ENCODE measurements at places on chromosomes 16 and 17. TPM values are rescaled to one million over a fixed set of nuclear protein-coding genes. Genes with fewer than 3 reads are reported as not detected.

The PIMREG gene
- 3.2 TPM for total RNA-seq

The TBX6 gene
- total RNA-seq, result 2.7 TPM

The PRR35 gene
- not detected for total RNA-seq

DNA sequence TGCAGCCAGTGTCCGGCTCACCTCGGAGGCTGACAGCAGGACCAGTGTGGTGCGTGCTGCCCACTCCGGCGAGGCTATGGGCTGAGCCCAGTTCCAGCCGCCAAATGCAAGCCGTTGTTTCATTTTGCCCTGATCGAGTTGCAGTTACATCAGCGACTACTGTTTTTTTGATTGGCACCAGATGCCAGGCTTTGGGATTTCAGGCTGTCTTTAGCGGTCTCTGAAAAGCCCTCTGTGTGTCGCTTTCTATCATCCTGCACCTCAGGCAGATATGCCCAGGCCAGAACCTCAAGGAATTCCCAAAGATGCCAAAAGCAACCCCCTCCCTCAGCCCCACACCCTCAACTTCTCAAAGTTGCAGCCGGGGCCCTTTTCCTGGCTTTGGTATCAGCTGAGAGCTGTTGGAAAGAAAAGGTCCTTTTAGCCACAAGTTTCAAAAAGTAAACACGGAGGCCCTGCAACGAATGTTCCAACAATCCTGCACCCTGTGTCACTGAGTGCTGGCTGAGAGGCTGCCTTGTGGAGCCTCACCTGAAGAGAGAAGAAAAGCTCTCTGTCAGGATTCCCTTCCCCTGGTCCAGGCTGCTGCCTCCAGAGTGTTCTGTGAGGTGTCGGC is 58.9 kb downstream of the WWP2 start:
- no peak for DNase-seq

- no peak for DNase-seq
Observed at GRCh38 chr17:33696102-33696501, 403.0 kb upstream of the ASIC2 start.

DNA sequence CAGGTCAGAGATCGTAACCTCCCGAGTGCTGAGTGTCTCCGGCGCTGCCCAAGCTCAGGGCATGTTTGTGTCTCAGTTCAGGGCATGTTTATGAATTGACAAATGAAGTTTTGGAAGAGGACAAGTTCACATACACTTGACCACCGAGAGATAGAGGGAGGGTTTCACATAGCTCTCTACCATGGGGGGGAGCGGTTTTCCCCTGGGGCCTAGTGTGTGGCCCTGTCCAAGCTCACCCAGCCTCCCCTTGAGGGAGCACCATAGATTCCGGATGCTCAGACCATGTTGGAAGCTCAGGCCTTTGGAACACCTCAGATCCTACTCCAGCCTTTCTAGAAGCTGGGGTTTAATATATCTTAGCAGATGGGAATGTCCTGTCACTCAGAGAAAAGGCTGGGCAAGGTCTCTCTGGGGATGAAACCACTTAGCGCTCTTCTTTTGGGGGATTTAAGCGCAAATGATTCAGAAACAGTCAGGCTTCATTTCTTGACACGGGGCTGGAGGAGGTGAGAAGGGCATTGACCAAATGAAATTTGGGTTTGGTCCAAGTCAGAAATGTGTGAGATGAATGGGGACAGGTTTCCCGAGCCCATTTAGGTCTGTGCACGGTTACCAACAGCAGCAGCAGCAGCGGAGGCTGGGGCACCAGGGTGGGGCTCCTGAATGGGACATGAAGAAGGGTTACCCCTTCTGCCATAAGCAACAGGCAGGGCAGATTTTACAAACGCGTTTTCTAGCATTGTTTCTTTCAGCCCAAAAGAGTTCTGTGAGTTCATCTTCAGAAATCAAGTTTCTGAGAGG is 96.6 kb downstream of the METRNL start:
- DNase-seq, result no peak

DNA sequence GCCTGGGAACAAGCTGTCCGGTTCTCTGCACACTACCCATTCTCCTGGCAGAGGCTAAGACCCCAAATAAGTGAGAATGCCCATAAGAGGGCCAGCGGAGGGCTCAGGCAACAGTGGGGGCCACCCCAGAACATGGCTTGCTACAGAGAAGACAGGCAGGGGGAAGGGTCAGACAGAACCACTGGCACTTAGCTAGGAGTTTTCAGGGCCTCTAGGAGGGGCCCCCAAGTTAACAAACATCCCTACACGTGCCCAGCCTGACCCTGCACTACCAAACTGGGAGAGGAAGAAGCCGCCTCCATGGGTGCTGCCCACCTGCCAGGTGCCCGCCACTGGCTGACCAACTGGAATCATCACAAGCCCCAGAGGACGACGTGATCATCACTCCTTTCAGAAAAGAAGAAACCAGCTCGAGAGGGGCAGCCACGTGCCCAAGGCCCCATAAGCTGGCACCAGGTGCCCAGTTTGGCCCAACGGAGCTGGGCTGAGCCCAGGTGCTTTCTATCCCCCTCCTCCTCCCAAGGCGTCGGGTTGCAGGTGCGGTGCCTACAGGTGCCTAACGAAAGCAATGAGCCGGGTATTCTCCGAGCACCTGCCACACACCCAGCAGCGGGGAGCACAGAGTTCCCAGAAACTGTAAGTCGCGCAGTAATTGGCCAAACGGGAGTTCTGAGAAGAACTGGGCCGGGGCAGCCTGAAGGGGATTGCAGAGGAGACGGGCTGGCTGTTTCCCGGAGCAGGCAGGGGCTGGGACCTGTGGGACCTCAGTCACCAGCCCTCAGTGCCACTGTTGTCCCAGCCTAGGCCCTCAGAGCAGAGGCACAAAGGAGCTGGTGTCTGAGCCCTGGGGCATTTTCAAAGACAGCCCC is 13.2 kb downstream of the RPH3AL start:
- DNase-seq, result peak; percentile 59

DNA sequence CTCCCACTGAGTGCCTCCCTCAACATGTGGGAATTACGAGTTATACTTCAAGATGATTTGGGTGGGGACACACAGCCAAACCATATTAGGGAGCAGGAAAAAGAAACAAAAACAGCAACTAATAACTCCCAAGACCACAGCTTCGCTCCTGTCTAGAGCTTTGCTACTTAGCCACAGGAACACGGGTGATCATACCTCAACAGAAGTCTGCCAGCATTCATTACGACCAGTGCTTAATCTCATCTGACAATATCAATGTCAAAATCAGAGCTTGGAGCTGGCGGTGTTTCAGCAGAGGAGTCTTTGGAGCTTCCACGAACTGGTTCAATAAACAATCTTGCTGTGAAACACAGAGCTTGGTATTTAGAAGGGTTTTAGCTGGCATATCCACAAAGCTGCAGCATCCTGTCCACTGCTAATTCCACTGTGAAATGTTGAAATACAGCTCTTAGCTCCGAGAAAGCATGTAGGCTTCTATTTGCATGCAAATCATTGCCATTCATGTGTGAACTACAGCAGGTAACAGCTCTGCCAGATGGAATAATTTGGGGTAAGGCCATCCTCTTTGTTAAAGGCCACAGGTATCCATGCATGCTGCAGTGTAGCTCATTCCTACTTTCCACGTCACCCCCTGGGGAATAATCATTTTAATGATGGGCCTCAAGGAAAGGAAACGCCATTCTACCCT is 128.4 kb upstream of the GOT2 start:
- DNase-seq, result no peak

GRCh38 chr16:84993926-84994325 is 17.4 kb downstream of the ZDHHC7 start:
- no peak for DNase-seq

DNA sequence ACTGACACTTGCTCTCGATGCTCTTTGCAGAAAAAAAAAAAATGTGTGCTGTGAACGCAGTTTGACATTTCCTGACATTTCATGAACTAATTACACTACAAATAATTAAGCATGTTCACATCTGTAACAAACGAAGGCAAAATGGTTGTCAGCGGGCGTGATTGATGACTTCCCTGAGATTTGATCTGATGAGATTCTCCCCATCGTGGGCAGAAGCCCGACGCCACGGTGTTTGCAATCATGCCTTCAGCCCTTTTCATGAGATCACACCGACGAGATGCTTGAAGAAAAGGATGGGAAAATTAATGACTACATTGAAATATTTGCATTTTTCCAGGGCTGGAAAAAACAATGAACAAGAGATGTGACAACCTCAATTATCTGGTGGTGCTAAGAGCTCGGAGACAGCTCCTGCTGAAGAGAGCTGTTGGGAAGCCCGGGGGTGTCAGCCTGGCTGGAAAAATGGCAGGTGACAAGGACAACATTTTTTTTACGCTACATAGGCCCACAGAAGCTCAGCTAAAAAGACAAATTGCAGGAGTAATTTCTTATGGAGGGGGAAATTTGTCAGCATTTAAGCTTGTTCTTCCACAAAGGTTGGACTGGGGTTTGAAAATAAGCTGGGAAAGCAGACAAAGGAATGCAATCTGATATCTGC is 259.4 kb upstream of the IRX3 start:
- no peak for DNase-seq

- DNase-seq, result no peak
Observed at GRCh38 chr17:74244548-74244947, 29.5 kb upstream of the DNAI2 start.

Measured in suprapubic skin (tissue), 4 donors.